ENCODE measurements at places on chromosomes 1 and 21.

- DNase-seq: no peak
Measured at GRCh38 chr21:37253991-37254390, 13.1 kb downstream of the VPS26C start.

DNA sequence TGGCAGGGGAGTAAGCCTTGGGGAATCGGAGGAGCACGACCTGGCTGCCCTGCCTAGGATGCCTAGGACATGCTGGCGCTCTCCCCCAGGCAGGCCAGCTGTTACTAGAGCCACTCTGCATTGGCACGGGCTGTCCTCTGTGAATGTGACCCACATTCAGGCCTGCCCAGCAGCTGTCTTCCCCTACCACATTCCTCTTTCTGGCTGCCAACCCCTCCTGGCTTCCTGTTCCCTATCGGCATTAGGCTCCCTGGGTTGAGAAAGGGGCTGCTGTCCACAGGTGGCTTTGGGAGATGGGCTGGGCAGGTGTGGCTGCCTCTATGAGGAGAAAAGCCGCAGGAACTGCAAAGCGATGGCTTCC, 2.3 kb upstream of the NFASC start:
- no peak for DNase-seq

- DNase-seq: no peak
Measured at GRCh38 chr1:108042610-108043009, 77.6 kb upstream of the VAV3 start.

GRCh38 chr1:17676387-17677060, 78.6 kb upstream of the ACTL8 start:
- no peak for DNase-seq

DNA sequence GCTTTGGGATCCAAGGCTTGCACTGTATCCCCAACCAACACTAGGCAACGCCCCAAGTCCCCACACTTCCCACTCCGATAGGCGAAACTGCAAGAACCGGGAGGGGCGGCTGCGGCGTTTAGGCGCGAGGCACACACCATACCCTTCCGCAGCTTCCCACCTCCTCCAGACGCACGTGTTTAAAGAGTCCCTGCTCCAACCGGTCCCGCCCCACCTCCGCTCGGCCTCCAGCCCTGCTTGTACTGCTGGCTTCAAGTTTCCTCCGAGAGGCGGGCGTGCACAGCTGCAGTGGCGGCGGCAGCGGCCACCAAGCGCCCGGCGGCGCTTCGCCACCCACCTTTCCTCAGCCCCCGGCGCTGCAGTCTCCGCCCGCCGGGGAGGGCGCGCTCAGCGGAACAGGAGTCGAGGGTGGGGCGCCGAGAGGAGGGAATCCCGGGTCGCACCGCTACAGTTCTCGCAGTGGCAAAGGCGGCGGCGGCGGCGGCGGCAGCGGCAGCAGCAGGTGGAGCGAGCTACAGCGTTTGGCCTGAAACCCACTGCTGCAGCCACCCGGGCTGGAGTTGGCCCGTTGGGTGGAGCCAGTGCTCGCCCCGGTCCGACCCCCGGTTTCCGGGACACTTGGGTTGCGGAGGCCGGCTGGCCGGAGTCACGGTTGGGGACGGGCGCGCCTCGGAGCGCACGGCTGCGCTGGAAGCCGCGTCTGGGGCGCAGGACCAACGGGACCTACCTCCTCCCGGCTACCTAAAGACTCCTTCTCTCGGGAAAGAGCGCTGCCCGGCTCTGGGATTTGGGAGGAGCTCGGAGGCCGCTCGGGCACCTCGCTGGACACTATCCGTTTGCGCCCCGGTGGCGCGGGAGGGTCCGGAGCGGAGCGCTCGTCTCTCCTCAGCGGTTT, at the start of gene CNIH3:
Gene CNIH3, plus strand, starts transcription at position 457 of the 895 bp plus-strand sequence. CDS start 858 bp downstream, outside the sequence.
- peak; percentile 44 for DNase-seq

- no peak for DNase-seq
Measured at GRCh38 chr1:165843304-165843703, 15.9 kb downstream of the UCK2 start.

DNA sequence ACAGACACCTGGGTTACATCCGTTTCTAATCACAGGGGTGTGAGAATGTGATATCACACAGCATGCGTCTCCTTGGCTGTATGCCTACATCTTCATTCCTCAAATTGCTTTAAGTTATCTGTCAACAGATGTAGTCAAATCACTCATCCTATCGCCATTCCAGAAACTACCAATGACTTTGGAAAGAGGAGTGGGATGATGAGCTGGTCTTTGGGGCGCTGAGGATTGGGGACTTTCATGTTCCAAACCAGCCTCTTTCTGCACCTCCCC, 104.8 kb downstream of the NAV1 start:
- DNase-seq: no peak

DNA sequence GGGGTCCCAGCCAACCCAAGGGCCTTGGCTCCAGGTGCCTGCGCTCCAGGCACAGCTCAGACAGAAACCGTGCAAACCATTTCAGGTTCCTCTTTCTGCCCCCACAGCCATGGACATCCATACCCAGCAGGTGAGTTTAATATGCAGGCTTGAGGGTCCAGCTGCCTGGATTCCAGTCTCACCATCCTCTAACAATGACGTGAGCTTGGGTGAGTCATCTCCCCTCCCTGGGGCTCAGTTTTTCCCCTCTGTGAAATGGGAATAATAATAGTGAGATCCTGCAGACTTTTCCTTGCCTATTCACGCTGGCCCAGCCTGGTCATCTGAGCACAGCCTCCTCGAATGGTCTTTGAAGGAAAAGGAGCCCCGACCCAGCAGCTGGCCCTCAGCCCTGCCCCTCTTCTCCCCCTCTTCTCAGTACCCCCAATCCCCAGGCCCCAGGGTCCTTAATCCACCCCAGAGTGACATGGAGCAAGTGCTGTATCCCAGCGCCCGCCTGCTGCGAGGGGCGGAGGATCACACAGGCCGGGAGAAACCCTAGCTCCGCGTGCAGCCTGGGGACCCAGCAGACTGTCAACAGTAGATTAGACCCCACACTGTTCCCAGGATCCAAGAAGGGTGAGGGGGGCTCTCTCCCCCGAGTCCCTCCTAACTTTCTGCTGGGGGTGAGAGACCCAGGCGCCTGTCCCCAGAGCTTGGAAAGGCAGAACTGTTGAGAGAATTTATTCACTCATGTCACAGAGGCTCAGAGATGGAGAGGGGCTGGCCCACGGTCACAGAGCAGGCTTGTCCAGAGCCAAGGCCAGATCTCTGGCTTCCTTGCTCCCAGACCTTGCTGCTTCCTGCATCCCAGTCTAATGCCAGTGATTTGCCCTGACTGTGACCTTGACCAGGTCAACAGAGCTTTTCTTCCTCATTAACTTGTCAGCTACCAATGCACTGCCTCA, 49.2 kb downstream of the TAS1R2 start:
- no peak for DNase-seq

DNA sequence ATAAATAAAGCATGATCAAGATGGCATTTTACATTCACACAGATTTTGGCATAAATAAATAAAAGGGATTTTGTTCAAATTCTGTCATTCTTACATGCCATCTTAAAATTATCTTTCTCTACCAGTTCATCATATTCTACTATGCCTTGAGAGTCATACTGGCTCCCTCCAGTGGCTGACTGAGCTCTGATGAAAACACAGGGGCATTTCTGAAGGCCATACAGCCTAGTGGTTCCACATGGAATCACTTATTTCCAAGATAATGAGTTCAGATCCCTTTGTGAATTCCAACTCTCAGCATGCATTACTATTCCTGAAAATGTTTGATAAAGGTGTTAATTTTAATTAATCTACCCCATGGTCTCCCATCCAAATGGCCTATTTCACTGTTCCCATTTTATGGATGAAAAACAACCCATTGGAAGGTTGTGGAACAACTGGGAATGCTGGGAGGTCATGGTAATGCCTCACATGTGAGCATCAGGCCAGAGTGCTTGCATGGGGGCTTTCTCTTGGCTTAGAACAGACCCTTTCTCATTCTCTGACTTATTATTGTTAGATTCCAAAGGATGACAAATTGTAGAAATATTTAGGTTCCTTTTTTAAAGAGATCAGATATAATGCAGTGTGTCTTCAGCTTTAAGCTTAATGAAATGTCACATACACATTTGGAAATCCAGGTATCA, 622.4 kb upstream of the PKN2 start:
- DNase-seq: no peak

- no peak for DNase-seq
Measured at GRCh38 chr1:42350086-42350485, 15.1 kb upstream of the FOXJ3 start.

DNA sequence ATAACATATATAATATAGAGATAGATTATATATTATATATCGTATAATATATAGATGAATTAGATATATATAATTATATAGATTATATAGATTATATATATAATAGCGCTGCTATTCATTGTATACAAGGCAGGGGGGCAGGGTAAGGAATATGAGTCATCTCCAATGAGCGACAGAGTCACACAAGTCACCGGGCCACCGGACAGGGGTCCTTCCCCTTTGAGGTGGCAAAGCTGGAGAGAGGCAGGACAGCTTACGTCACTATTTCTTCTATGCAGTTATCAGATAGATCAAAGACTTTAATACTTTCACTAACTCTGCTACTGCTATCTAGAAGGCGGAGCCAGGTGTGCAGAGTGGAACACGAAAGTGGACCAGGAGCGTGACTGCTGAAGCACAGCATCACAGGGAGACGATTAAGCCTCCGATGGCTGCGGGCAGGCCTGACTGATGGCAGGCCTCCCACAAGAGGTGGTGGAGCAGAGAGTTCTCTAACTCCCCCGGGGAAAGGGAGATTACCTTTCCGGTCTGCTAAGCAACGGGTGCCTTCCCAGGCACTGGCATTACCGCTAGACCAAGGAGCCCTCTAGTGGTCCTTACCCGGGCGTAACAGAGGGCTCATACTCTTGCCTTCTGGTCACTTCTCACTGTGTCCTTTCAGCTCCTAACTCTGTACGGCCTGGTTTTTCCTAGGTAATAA, 2154.7 kb downstream of the MRPL39 start:
- no peak for DNase-seq

GRCh38 chr1:49204720-49205119, 428.0 kb upstream of the BEND5 start:
- no peak for DNase-seq

DNA sequence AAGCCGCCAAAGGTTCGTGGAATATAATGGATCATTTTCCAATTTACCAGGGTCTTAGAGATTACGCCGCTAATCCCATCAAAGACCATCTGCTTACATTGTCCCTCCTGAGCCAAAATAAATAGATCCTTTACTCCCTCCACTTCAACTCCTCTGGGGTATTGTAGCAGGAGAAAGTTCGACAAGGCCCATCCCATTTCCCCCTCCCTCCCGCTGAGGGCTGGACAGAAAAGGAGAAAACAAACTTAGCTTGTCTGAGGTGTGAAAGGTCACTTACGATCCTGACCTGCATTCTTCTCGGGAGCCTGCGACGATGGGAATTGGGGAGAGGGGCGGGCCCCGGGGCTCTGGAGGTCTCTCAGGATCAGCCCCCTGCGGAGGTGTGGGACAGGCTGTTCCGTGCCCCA, 60.8 kb downstream of the MEF2D start:
- no peak for DNase-seq

DNA sequence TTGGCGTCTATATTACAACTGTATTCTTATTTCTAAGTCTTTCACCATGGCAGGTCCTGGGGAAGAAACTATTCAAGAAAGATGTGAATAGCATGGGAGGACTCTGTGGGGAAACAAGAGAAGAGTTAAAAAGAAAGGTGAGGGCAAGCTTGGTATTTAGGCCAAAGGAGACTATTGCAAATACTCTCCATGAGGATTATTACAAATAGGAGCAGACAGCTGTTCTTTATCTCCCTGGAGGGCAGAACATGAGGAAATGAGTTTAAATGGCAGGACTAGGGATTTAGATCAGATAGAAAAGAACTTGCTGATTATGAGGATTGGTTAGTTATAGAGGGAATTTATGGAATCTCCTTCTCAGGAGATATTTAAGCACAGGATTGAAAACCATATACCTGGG, 186.8 kb downstream of the CDC7 start:
- DNase-seq: no peak

DNA sequence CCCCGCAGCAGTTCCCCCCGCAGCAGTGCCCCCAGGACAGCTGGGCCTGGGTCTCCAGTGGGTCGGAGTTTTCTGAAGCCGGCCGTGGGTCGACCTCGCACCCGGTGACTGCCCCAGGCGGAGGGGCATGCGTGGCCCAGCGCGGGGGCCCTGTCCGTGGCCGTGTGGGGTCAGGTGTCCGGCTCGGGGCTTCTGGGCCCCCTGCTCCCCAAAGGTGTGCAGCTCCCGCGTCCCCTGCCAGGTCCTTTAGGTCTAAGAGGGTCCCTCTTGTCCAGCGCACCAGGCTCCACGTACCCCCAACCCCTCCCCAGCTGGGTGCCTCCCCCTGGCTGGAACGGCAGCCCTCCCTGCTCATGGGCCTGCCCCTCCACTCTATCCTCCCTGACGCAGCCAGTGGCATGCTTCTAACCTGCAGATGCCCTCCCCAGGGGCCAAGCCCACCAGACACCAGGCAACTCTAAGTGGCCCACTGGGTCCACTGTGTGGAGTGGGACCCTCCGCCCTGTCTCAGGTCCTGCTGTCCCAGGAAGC, 5.9 kb upstream of the HES4 start:
- DNase-seq: no peak

GRCh38 chr1:83799594-83799993, 199.3 kb downstream of the TTLL7 start:
- DNase-seq: no peak

DNA sequence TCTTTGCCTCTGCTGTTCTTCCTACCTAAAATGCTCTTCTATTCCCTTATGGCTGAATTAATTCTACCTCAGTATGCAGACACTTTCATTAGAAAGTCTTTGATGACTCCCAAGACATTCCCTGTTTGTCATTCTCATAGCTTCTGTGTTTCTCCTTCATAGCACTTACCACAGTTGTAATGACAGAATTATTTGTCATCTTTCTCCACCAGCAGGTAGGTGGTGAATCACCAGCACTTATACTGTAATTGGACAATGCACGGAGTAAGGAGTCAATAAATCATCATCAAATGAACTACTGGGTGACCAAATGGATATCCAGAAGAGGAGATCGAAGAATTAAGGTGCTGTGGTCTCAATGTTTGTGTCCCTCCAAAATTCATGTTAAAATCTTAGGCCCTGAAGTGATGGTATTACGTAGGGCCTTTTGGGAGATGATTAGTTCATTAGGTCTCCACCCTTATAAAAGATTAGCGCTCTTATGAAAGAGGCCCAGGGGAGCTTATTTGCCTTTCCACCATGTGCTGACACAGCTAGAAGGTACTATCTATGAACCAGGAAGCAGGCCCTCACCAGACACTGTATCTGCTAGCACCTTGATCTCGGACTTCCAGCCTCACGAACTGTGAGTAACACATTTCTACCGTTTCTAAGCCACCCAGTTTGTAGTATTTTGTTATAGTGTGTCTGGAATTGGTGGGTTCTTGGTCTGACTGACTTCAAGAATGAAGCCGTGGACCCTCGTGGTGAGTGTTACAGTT, 2.4 kb upstream of the CCT8 start:
- DNase-seq: no peak

DNA sequence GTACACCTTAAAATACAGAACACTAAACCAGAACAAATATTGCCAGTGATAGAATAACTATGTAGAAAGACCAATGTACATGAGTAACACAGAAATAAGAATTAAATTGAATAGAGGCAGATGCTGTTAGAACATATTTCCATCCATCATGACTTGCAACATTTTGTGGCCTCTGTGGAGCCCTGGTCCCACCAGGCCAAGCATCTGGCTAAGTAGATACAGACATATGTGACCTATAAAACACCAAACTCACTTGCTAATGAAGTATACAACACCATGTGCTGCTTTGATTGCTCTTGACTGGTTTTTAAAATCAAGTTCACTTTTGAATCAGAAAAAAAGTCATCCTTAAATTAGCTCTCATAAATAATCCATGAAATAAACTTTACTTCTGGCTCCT, 20.5 kb downstream of the SLC19A2 start:
- DNase-seq: no peak

GRCh38 chr1:182083851-182084486, 22.5 kb upstream of the ZNF648 start:
- DNase-seq: no peak
